Aorta (tissue), 5 donors: ENCODE measurements at places on chromosomes 16 and 17. TPM values are rescaled to one million over a fixed set of nuclear protein-coding genes. Genes with fewer than 3 reads are reported as not detected.

DNA sequence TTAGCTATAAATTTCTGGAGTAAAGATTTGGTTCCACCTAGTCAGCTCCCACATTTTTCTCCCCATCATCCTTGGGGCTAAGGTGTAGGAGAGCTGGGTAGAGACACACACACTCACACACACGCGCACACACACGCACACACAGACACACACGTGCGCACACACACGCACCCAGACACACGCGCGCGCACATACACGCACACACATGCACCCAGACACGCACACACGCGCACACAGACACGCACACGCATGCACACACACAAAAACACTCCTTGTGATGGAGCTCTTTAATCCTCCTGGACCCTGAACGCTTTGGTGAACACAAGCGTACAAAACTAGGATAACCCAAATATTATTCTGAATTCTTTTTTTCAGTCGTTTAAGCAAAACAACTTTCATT lies 253.6 kb downstream of the C16orf95 start:
- no peak overlapping the region for H3K4me3 ChIP-seq
- no peaks in the 10 kb centered on the region for H3K4me1 ChIP-seq
- no peaks in the 10 kb centered on the region for H3K27me3 ChIP-seq
- no peaks in the 10 kb centered on the region for H3K36me3 ChIP-seq

DNA sequence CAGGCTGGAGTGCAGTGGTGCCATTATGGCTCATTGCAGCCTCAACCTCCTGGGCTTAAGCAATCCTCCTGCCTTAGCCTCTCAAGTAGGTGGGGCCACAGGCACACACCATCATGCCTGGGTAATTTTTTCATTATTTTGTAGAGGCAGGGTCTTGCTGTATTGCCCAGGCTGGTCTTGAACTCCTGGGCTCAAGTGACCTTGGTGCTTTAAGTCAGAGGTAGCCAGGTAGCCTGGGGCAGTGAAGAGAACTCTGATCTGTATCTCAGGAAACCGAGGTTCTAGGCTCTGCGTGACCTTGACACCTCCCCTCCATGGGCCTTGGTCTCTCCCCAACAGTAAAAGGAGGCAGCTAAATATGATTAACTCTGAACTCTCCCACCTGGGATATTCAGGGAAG lies 3.4 kb downstream of the CTF1 start:
- no peaks in the 10 kb centered on the region for H3K27me3 ChIP-seq
- H3K4me1 ChIP-seq, result no peaks in the 10 kb centered on the region
- no peaks in the 10 kb centered on the region for H3K36me3 ChIP-seq
- H3K27ac ChIP-seq, result no peak overlapping the region
- no peak overlapping the region for H3K4me3 ChIP-seq
- no peak for DNase-seq

GRCh38 chr17:22286337-22287041 lies 594.2 kb downstream of the KCNJ18 start:
- no peaks in the 10 kb centered on the region for H3K36me3 ChIP-seq
- no peaks in the 10 kb centered on the region for H3K27me3 ChIP-seq
- no peak overlapping the region for H3K4me3 ChIP-seq
- no peak for DNase-seq

- no peaks in the 10 kb centered on the region for H3K36me3 ChIP-seq
- no peak overlapping the region for H3K27ac ChIP-seq
- H3K27me3 ChIP-seq, result no peaks in the 10 kb centered on the region
Observed at GRCh38 chr17:45301674-45302073, 15.1 kb downstream of the MAP3K14 start.

DNA sequence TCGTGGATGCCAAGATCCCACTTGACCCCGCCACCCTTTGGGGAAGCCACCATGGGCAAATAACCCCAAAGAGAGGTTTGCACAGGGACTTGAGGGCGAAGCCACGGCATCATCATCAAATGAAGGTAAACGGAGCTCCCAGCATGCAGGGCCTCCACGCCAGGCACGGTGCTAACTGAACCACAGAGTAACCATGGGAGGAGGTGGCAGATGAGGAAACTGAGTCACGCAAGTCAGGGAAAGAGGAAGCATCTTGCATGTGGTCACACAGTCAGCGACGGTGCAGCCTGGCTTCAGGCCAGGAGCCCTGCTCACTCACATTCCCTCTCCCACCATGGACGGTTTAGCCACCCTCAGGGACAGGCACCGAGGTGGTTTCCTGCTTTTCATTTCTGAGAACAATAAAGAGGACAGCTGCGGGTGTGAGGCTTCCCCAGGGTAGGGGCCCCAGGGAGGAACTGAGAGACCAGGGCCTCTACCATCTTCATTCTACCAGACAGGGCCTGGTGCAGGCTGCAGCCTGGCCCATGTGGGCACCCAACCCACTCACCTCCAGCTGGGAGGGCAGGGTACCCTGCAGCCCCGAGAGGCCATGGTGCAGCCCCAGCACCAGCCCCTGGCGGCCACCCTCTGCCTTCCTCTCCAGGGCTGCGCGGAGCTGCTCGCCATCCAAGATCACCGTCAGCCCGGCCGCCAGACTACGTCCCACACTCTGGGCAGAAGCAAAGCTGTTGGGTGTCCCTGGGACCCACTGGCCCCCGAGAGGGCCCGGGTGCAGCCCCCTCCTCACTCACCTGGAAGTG lies 78.3 kb downstream of the RMI2 start:
- no peak for DNase-seq
- no peak overlapping the region for H3K4me3 ChIP-seq
- H3K36me3 ChIP-seq, result no peaks in the 10 kb centered on the region
- no peaks in the 10 kb centered on the region for H3K4me1 ChIP-seq
- no peak overlapping the region for H3K27ac ChIP-seq

DNA sequence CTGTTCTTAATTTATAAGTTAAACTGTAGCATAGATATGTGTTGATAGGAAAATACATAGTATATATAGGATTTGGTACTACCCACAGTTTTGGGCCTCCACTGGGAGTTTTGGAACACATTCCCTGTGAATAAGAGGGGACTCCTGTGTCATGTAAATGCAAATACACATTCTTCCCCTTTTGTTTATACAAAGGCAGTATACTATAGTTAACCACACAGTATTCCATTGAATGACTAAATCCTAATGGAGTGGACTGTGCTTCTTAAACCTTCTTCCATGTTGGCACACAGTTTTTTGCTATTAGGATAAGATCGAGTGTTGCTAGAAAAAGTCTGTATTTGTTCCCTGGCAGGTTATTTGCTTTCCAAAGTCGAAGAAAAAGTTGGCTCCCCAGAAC lies 22.2 kb downstream of the TAC4 start:
- no peak for DNase-seq
- H3K4me3 ChIP-seq, result no peak overlapping the region
- peaks cover 15% of the 10 kb centered on the region for H3K36me3 ChIP-seq
- H3K27ac ChIP-seq, result no peak overlapping the region
- no peaks in the 10 kb centered on the region for H3K4me1 ChIP-seq

Gene HSD17B2
- total RNA-seq, result not detected

Gene MGAT5B
- 0.51 TPM for total RNA-seq
